ENCODE measurements at places on chromosomes 11 and 22.
A peak's percentile ranks its signal among the peaks of the same experiment; 100 is the strongest.

- no peak for DNase-seq
These were observed 598.6 kb downstream of the BUD13 start for GRCh38 chr11:116173941-116174911.

DNA sequence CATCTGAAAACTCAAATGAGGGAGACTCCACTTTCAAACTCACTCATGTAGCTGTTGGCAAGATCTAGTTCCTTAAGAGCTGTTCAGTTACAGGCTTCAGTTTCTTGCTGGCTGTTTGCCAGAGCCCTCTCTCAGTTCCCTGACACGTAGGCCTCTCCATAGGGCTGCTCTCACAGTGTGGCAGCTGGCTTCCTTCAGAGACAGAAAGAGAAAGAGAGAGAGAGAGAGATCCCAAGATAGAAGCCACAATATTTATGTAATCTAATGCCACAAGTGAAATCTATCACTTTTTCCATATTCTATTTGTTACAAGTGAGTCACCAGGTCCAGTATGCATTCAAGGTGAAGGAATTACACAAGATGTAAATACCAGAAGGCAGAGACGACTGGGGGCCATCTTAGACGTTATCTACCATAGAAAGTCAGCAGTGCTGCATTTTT, 168.8 kb downstream of the RCN1 start:
- no peak for DNase-seq

DNA sequence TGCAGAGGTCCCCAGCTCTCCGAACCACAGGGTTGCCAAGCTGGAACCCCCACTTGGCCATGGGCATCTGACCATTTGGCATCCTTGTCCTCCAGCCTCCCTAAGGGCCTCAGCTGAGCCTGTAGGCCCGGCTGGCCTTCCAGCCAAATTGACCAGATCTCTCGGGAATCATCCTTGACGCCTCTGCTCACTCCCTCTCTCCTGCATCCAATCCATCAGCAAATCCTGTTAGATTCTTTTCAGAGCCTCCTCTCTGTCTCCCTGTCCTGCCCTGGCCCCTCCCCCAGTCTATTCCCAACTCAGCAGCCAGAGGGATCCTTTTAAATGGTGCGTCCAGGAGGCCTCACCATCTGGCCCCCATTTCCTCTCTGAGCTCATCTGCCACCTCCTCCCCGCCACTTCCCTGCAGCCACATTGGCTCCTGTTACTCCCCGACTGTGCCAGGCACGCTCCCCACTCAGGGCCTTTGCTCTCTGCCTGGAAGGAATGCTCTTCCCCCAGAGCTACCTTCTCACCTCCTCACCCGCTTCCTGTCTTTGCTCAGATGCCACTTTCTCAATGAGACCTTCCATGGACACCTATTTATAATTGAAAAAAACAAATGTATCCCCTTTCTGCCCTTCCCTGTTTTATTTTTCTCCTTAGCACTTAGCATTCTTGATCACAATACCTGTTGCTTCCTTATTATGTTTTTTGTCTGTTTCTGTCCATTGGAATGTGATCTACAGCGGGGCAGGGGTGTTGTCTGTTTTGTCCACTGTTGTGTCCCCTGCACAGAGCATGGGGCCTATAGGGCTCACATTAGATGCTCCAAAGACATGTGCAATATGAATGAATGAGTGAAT, 78.1 kb downstream of the NFAM1 start:
- no peak for DNase-seq

- peak; percentile 7 for DNase-seq
These were observed 9.8 kb downstream of the TOLLIP start for GRCh38 chr11:1299621-1300020.

GRCh38 chr22:18970176-18970947, 34.3 kb upstream of the PRODH start:
- DNase-seq = peak; percentile 31

DNA sequence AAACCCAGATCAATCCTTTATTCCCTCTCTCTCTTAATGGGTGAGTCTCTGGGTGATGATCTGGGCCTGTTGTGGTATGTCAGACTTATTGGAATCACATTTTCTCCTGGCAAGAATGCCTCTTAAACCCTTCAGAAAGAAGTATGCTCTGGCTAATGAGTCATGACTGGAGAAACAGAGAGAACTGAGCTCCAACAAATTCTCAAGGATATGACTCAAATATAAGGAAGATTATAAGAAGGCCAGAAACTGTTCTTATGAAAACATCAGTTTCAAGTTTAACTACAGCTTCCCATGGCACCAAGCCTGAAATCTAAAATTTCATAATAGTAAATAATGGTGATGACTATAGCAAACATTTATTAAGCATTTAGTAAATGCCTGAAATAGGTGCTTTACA, 83.9 kb downstream of the OR5AK2 start:
- no peak for DNase-seq
